ENCODE measurements at places on chromosomes 16 and 17.

DNA sequence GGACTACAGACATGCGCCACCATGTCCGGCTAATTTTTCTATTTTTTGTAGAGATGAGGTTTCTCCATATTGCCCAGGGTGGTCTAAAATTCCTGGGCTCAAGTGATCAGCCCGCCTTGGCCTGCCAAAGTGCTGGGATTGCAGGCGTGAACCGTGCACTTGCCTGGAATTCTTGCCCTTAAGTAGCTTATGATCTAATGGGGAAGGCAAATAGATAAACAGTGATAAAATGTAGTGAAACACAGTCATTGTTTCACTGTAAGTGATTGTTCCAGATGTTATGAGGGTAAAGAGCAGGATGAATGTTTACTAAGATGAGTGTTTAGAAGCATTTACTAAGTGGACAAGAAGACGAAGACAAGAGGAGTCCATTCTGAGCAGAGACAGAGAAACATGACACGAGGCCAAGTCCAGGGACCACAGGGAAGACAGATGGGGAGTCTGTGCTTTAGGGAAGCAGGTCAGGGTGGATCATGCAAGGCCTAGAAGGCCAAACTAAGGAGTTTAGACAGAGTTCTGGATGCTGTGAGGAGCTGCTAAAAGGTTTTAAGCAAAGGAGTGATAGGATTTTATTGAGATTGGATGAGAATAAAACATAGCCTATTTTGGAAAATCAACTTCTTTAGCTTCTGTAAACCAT, 36.9 kb downstream of the YPEL2 start:
- DNase-seq: no peak

- no peak for DNase-seq
Measured at GRCh38 chr17:17515934-17516930, 20.0 kb upstream of the RASD1 start.

- DNase-seq: no peak
Measured at GRCh38 chr17:33342025-33342424, 48.9 kb upstream of the ASIC2 start.

DNA sequence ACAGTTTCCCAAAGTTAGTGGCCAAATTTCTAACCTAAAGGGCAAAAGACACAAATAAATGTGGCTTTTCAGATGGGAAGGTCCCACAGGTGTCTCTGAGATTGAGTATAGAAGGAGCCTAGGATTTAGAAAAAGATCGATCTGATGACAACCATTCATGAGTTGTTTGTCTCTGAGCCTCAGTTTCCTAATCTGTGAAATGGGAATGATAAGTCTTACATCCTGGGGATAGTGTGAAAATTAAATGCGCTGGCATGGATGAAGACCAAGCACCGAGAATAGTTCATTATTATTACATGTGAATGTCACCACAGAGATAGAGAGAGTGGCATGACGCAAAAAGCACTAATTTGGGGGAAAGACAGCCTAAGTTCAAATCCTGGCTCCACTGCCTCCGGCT, 7.2 kb downstream of the CDH5 start:
- no peak for DNase-seq

GRCh38 chr17:76278952-76279741, 14.0 kb downstream of the UBALD2 start:
- DNase-seq: peak; percentile 88

GRCh38 chr17:39954876-39955275, 7.9 kb upstream of the GSDMA start:
- no peak for DNase-seq

DNA sequence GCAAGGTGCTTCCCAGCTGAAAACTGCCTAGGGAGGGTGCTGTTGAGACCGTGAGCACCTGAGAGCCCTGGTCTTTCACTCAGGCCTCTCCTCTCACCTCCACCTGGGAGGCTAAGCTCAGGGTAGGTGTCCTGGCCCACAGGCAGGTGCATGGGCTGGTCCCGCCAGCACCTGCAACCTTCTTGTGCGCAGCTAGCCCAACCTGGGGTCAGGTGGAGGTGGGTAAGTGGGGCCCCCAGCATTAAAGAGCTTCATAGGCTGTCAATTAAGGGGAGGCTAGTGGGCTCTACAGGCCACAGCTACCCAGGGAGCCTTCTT, 8.7 kb downstream of the ADCY7 start:
- no peak for DNase-seq

- no peak for DNase-seq
Measured at GRCh38 chr16:80655751-80656150, 115.0 kb downstream of the DYNLRB2 start.

DNA sequence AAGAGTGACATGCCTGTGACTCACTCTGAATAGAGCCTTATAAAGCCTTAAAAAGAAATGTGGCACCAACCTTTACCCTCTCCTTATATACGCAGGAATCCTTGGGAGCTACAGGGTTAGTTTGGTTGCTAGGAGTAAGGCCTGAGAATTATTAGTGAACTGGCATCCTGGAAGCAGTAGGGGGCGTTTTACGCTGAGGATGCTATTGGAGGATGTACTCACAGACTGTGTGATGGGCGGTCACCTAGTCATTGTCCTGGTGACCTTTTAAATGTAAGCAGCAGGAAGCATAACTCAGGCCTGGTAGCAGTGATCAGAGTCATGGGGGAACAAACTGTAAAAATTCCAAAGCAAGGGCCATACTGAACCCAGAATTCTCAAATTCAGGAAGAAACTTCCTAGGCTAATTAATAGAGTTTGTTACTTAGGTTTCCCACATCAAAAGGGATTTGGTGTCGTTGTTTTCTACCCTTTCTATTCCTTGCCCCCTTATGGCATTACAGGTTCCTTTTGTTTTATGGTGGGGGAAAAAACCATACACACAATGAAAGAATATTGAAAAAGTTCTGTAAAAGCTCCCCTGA, 153.8 kb downstream of the SNX11 start:
- DNase-seq: no peak

DNA sequence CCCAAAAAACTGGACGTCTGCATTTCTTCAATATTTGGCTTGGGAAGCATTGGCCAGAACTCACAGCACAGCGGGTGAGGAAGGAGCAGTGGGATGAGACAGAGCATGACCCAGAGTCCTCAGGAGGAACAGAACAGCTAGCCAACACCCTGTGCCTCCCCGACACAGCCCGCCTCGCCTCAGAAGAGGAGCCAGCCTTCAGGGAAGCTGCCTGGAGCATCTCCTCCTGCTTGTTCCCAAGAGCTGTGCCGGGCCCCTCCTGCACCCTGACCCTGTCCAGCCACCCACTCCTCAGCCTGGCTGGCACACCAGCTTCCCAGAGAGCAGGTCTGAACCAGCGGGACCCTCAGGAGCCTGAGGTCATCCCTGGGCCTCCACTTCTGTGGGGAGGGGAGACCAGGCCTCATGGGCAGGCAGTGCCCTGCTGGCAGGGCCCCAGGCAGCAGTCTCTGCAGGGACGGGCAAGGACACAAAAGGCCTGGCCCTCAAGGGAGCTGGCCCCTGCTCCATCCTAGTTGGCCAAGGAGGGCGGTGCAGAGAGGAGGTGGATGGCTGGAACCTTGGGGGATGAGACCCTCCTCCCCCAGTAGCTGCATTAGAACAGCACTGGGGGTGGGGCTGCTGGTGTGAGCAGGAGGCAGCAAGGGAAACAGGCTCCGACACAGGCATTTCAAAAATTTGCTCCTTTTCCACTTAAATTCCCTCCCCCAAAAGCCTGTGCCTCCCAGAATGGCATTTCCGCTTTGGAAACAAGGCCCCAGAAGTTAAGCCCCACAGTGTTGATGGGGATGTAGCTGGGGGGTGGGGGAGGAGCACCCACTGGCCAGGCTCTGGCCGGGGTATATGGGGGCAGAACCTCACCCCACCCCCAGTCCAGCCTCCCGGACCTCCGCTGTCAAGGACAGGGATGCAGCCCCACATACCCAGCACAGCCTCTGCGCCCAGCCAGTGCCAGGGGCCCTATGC, 1.8 kb upstream of the BCAR1 start:
- DNase-seq: no peak

GRCh38 chr17:74963656-74964055, 8.9 kb downstream of the HID1 start:
- no peak for DNase-seq

- peak; percentile 32 for DNase-seq
Measured at GRCh38 chr17:28744972-28745785, 1.4 kb downstream of the TRAF4 start.

GRCh38 chr17:79834565-79835469, 4.4 kb downstream of the CBX4 start:
- DNase-seq: no peak

- DNase-seq: no peak
Measured at GRCh38 chr16:9953908-9954570, 228.2 kb downstream of the GRIN2A start.

GRCh38 chr17:10741416-10742135, 11.8 kb upstream of the TMEM220 start:
- no peak for DNase-seq

- DNase-seq: no peak
Measured at GRCh38 chr17:59695945-59696681, 11.1 kb downstream of the PTRH2 start.

DNA sequence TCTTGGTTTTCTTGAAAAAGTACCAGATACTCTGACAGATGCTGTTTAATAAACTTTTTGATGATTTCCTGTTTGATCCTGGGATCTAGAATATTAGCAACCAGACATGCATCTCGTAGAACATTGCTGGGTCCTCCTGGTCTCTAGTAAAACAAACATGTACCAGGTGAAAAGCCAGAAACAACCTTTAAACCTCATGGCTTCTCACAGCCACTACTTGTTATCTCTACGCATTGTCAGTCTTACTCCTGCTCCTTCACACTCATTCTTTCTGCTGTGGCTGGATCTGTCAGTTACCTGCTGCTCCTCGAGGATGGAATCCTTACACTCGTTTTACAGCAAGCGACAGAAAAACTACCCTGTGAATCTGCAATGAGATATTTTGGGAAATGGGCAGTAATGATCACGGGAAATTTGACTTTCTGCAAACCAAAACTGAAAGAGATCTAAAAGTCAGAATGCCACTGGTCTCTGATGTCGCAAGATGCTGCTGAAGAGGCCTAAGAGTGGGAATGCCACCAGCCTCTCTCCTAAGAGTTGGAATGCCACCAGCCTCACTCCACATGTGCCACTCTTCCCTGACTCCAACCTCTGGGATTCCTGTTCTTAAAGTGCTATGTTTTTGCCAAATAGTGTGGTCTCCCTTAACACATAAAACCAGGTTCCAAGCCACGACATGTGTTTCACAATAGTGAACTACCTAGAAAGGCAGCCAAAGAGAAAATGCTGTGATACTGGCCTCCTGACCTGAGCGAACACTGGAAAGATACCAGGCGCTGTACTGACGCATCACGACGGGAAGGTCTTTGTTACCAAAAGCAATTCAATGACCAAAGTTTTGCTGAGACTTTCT, 86.3 kb downstream of the VPS53 start:
- no peak for DNase-seq

- DNase-seq: no peak
Measured at GRCh38 chr17:45906237-45906636, 11.9 kb downstream of the MAPT start.

All from activated CD4-positive, alpha-beta T cell treated with anti-CD3 and anti-CD28 coated beads for 4 hours (primary cell).